ENCODE measurements at places on chromosomes 12 and 14.

- no peak for DNase-seq
Observed at GRCh38 chr14:84998216-84998615, 531.7 kb upstream of the FLRT2 start.

DNA sequence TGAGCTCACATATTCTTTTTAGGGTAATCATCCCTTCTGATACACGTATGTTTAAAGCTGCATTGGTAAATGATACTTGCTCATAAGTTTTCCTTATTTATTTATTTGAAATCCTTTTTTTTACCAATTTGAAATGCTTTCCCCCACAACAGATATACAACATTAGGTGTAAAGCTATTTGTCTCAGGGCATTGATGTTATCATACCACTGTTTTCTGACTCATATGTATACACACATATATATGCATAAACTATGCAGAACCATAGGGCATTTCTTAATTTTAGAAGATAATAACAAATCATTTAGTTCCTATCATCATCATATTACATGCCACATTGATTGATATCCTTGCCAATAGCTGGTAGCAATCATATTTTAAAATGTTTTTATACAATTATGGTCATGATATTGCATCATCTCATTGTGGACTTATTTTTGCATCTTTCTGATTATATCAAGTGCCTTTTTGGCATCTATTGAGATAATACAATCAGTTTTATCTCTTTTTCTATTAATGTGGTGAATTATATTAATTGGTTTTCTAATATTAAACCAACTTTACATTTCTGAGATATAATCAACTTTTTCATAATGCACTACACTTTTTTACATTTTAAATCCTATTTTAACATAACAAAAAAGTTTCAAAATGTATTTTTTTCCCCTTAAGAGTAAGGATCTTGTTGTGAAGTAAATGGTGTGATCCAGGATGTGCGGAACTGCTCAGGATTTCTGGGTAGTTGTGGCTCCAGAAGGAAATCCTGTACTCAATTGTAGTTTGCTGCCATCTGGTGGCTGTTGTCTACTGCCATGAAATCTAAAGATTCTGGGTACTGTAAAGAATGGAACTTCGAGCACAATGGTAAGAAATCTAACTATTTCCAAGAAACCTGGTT, 16.7 kb downstream of the OR9K2 start:
- DNase-seq = no peak

DNA sequence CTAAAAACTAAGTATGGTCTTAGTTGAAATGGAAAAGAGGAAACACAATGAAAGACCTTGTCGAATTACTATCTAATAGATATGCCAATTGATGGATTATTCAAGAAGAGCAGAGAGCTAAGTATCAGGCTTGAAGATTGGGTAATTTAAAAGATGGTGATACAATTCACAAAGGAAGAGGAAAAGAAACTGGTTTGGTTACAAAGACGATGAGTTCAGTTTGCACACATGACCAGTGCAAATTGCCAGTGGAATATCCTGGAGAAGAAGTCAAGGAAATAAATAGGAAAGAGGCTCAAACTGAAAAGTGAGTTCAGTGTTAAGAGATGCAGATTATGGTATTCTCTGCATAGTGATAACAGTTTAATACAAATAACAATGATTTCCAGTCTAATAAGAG, 2.5 kb upstream of the RAP1B start:
- DNase-seq = no peak

GRCh38 chr14:95500772-95501401, 15.6 kb downstream of the SYNE3 start:
- no peak for DNase-seq

- DNase-seq = no peak
Observed at GRCh38 chr12:47080725-47081502, 1.2 kb upstream of the AMIGO2 start.

DNA sequence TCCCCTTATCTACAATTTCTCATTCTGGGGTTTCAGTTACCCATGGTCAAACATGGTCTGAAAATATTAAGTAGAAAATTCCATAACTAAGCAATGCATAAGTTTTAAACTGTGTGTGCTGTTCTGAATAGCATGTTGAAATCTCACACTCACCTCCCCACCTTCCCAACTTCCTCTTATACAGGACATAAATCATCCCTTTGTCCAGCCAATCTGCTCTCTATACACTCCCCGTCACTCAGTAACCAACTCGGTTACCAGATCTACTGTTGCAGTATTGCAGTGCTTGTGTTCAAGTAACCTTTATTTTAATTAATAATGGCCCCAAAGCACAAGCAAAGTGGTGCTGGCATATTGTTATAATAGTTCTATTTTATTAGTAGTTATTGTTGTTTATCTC, 420.5 kb downstream of the GXYLT1 start:
- no peak for DNase-seq

DNA sequence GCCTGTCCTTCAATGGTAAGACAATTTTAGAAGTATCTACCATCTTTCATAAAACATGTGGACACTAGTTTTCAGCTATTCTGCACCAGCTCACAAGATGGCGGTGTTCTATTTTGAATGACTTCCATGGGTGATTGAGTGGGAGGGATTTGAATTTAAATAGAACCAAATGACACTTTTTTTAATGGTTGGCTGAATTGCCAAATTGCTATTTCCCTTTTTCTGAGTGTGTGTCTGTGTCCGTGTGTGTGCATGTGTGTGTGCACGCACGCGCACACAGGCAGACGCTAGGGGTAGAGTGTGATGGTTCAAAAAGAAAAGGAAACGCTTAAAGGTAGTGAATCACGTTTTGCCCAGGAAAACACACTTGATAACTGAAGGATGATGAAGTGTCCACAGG, 362.6 kb downstream of the DAD1 start:
- no peak for DNase-seq

DNA sequence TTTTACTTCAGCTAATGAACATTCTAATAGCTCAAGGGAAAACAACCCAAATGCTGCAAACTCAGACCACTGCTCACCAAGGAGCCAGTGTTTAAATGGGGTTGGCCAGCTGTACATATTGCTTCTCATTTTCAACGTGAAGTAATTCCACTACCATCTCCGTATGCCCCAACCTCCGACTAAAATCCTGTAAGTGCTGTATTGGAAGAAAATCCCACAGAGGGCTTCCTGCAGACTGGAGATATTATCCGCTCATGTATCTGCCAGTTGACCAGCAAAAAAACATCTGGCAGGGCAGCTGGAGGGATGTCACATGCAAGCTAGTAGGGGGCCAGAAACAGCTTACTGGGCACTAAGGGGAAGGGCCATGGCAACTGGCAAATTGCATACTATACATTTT, 485.0 kb downstream of the SNAPC1 start:
- DNase-seq = no peak

DNA sequence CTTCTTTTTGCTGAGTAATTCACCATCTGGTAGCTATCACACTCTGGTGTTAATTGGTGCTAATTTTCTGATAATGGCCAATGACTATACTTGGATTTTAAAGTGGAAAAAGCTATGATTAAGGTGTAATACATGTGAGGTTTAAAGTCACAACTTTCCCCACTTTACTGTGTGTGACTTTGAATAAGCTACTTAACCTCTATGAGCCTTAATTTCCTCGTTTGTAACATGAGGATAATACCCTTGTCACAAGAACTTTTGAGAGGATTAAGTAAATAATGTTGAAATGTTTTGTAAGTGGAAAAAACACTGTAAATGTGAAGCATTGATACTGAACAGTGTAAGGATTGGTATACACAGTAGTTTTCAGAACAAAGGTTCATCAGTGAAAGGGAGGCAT, 65.3 kb downstream of the MSRB3 start:
- DNase-seq = no peak

GRCh38 chr14:50772412-50772811, 58.5 kb downstream of the NIN start:
- no peak for DNase-seq

GRCh38 chr12:10667581-10667980, 6.3 kb downstream of the STYK1 start:
- no peak for DNase-seq

DNA sequence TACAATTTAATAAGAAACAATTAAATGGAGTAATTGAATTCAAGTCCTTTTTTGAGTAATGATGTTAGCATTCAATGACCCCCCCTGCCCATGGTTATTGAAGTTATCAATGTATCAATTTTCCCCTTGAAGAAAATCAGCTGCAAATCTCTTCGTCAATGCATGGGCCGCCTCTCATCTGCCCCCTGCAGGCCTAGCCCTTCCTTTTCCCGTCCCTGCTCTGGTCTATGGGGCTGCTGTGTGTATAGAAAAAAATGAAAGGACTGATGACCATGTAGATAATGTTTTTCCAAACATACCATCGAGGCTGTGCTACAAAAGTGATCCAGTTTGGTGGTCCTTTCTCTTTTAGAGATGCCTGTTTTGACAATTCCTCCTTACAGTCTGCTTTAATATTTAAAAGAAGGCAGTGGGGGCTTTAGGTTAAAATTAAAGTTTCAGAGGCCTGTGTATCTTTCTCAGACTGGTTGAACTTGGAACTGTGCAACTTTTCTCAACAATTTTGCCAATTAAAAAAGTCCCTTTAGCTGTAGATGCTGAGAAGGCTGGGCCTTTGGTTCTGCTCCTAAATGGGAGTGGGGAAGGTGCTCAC, 98.4 kb downstream of the APAF1 start:
- no peak for DNase-seq

DNA sequence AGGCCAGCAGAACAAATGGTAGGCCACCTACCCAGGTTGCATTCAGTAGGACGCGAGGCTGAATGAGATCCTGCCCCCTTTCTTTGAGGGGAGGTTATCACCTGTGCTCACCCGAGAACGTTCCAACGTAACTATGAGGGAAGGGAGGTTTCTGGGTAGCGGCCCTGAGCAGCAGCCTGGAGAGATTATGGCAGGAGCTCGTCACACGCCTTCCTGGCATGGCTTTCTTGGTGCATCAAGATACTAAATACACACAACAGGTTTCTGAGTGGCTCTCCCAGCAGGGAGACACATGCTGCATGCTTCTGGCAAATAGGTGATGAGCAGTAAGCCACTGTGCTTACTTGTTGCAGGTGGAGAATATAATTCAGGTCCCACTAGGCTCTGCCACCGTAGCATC, 147.7 kb downstream of the CALM1 start:
- DNase-seq = no peak

GRCh38 chr14:91464615-91465205, 45.4 kb downstream of the PPP4R3A start:
- no peak for DNase-seq

- DNase-seq = no peak
Observed at GRCh38 chr14:37900561-37900960, 305.1 kb downstream of the TTC6 start.

DNA sequence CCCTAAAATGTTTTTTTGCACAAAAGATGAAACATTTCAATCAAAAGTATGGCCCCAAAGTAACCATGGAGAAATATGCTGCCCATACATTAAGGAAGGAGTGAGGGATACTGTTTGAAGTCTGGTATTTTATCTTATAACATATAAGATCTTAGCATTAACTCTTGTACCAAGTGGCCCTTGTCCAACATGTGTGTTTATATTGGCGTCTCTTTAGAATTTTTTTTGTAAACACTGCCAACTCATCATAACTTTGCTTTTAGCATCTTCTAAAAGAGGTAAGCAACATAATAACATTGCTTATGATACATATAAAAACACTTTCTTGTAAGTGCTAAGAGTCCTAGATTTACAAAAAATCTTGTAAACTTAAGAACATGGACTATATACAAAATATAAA, 419.7 kb downstream of the ADAMTS20 start:
- DNase-seq = no peak

- DNase-seq = no peak
Observed at GRCh38 chr12:125124320-125124966, 59.2 kb downstream of the AACS start.

DNA sequence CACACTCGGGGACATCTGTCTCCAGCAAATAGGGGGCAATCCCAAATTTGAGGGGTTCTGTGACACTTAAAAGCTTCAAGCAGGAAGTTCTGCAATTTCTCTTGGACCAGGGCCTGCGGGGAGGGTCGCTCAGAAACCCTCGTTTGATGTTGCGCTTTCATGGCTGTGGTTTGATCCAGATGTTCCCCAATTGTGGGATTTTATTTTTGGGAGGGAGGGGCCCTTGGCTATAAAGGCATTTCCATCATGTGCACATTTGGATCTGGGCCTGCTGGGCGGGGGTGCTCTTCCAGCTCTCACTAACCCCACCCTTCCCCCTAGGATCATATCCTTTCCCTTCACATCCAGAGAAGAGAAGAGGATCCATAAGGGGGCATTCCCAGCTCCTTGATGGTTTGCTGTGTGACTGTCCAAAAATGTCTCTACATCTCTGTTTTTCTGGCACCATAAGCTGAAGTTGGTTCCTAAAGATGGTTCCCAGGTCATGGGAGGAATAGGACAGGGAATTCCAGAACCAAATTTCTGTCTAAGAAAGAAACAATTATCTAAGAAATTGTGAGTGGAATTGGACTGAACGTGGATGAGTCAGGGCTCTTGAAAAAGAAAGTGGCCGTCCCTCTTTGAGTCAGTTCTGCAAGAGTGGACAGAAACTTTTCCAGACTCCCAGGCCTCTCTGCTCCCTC, 47.2 kb downstream of the SMUG1 start:
- DNase-seq = peak; percentile 81

- DNase-seq = no peak
Observed at GRCh38 chr12:109946913-109947312, 46.8 kb downstream of the TCHP start.

DNA sequence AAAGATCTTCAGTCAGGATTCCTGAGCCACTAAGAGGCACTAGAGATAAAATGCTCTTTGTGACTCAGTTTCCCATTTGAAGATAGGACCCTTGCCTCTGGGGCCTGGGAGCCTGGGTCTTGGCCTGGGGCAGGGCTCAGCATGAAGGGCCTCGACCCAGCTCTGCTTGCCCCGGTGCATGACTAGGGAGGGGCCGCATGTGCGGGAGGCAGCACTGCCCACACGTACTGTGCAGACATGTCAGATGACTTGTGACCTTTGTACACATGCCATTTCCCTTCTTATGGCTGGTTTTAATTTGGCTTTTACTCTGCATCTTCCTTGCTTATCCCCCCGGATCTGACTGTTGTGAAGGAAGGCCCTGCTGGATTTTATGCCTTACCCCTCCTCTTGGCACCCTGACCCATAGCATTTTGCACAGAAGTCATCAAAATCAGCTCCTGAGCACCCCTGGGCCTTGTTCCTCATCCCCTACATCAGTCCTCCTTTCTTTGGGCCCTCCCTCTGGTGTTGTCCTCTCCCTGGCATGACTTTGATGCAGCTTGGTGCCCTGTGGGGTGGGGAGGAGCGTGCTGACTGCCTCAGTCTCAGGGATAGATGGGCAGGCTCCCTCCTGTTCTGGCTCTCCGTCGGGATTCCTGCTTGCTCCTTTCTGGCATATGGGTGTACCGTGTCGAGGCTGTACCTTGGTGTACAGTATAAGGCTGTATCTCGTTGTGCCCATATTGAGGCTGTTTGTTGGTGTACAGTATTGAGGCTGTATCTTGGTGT, 4.4 kb downstream of the CLSTN3 start:
- DNase-seq = no peak

GRCh38 chr12:3458041-3458440, 33.0 kb upstream of the PRMT8 start:
- DNase-seq = no peak

GRCh38 chr12:51028126-51028812, 2.1 kb upstream of the SLC11A2 start:
- DNase-seq = no peak

Data from left forelimb (tissue), 1 donor.